T-helper 2 cell treated with Interferon-gamma antibody and Interleukin-4, amounts not matched to agents 100 ng/mL and 5 ng/mL, for 36 hours (primary cell): ENCODE measurements at places on chromosomes 7 and 10. TPM values are rescaled to one million over a fixed set of nuclear protein-coding genes. Genes with fewer than 3 reads are reported as not detected.

CAV1 gene
- total RNA-seq = not detected in 2 replicates

SH2D4B gene
- total RNA-seq = 0.07 and 0.14 TPM in 2 replicates

HMX3 gene
- total RNA-seq = not detected in 2 replicates

GHRHR gene
- total RNA-seq = not detected in 2 replicates

CLDN15 gene
- 21.8 and 23.1 TPM in 2 replicates for total RNA-seq
